ENCODE measurements at places on chromosomes 7 and 10.

DNA sequence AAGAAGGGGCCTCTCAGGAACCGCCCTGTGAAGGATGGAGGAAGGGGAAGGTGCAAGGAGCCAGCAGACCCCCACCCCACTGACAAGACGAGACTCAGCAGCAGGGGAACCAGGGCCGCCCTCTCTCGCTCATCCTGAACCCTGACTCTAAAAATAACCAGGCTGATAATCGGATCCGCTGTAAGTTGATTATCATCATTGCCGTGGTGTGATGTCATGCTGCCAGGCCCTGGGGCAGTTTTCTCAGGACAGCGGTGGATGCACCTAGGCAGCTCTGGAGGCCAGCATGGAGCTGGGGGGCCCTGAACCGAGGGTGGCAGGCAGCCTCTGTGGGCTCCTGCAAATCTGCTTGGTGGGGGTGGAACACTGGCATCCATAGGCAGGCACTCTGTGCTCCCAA, 7.9 kb downstream of the RET start:
- DNase-seq = no peak

GRCh38 chr10:128360783-128361182, 234.6 kb upstream of the MKI67 start:
- no peak for DNase-seq

DNA sequence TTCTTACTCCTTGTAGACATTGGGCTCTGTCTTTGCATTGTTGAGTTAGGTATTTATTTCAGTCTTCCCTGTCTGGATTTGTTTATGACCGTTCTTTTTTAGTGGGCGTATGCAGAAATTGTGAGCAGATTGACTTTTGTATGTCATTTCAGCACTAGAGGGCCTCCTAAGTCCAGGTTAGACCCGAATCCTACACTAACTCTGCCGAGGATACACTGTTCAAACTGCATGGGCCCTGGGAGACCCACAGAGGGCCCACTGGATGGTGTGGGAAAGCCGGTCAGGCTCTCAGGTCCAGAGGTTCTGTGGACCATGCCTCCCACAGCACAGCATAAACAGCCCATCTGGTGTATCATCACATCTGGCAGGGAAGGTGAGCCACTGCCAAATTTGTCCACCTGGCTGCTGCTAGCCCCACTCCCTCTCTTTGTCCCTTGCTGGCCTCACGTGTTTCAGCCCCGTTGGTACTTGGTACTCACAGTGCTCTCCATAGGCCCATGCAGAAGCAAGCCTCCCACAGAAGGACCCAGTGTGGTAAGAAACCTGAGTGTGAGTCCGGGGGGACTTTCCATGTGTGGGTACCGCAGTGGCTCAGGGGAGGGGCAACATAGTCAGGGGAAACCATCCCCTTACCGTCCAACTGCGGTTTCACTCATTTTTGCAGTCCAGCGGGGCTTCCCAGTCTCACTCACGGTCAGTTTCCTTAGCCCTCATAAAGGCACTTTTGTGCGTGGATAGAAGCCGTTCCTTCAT, 112.8 kb downstream of the APBB1IP start:
- peak; percentile 47 for DNase-seq

DNA sequence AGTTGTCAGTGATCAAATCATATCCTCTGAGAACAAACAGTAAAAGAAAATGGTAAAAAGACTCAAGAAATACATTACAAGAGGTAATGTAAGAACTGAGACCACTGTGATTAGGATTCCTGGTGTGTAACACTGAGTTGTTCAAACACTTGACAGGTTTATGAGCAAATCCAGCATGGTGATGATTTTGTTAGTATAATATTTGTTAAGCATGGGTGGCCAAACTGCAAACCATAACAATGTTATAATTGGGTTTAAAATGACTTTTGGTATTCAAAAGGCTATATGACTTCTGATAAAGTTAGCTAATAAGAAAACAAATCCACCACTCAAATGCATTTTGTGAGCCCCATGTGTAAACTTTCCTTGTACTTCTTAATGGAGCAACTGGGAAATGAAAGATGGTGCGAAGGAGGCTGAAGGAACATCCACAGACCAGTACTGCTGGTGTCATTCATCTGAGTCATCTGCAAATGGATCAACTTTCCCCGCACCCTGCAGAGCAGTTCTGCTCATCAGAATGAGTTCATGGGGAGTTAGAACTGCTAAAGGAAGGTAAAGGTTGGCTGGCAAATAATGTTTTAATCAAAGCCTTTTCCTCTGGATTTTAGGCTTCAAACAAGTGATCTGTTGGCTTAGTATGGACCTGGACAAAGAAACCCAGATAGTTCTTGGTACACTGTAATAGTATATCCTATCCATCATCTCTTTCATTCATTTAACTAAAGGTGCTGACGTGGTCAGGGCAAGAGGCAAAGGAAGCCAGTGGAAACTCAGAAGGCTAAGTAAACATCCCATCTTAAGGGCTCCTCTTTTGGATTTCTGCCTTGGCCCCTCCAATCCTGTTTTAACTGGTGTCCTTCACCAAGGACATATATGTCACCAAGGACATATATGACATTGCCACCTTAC, 45.0 kb downstream of the AFAP1L2 start:
- no peak for DNase-seq

GRCh38 chr10:111873041-111873440, 310.5 kb downstream of the GPAM start:
- DNase-seq = no peak

DNA sequence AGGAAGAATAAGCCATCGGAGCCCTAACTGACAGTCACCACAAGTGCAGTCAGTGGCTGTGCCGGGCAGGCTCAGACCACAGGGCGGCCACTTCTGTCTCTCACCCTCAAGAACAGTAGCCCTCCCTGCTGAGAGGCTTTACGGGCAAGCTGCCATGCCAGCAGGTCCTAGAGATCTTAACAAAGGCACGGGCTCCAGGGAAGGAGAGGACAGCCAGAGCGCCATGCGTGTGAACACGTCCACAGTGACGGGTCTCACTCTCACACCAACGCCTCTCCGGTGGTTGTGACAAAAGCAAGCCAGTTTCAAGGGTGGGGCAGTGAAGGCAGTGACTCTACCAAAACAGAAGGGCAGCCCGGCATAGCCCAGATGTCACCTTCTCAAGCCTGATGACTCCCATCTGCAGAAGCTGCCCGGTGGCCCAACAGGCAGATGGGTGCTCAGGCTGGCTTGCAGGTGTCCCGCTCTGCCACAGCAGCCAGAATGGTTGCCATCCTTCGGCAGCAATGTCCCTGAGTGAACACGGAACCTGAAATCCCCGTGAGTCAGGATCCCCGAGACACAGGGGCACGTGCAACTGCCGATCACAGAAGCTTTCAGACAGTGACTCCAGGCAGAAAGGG, 102.0 kb downstream of the FAM53B start:
- no peak for DNase-seq

DNA sequence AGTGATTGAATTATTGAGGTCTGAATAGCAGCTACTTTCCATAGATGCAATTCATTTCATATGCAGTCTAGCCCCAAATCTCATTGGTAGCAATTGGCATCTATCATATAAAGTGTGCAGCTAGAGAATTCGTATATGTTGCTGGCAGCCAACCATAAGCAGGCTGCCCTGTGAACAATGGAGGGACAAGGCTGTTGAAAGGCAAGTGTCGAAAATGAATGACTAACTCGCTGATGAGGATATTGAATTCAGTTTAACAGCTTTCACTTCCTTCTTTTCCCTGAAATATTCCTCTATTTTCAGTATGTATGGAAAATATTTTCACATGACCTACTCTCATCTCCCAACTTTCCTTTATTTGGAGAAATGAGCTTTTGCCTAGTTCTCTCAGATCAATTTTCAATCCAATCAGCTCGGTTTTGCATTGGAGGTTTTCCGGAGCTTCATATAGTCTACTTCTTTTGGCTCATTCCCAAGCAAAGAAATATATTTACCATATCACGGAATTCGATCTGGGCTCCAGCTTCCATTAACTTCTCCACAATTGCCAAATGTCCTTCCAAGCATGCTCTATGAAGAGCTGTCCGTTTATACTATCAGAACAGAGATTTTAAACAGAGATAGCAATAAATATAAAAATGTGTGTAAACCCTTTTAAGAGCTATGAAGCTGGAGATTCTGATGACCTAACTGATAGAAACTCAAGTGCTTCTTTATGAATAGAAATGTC, 3.5 kb downstream of the ANKRD1 start:
- no peak for DNase-seq

GRCh38 chr10:10642751-10643150, 374.9 kb upstream of the CELF2 start:
- no peak for DNase-seq

DNA sequence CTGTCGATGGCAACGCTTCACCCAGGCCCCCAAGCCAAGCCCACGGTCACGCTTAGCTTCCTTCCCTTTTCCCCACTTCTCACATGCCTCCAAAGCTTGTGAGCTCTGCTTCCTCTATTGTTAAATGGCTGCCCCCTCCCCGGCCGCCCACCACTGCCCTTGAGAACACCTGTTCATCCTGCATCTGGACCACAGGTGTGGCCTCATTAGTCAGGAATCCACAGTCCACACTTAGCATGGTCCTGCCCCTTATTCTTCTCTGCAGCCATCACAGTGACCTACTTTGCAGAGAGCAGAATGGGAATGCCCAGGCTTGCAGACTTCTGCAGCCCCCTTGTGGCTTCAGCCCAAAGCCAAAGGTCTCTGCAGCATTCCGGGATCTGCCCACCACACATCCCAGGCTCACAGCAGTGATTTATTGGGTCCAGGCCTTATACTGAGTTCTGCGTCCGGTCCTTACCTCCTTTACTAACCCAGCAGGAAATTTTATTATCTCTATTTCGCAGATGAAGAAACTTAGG, 66.9 kb downstream of the PTPRE start:
- DNase-seq = no peak

- no peak for DNase-seq
These were observed 41.3 kb downstream of the AVL9 start for GRCh38 chr7:32536585-32536984.

GRCh38 chr10:7258948-7259523, 151.8 kb downstream of the SFMBT2 start:
- DNase-seq = no peak

DNA sequence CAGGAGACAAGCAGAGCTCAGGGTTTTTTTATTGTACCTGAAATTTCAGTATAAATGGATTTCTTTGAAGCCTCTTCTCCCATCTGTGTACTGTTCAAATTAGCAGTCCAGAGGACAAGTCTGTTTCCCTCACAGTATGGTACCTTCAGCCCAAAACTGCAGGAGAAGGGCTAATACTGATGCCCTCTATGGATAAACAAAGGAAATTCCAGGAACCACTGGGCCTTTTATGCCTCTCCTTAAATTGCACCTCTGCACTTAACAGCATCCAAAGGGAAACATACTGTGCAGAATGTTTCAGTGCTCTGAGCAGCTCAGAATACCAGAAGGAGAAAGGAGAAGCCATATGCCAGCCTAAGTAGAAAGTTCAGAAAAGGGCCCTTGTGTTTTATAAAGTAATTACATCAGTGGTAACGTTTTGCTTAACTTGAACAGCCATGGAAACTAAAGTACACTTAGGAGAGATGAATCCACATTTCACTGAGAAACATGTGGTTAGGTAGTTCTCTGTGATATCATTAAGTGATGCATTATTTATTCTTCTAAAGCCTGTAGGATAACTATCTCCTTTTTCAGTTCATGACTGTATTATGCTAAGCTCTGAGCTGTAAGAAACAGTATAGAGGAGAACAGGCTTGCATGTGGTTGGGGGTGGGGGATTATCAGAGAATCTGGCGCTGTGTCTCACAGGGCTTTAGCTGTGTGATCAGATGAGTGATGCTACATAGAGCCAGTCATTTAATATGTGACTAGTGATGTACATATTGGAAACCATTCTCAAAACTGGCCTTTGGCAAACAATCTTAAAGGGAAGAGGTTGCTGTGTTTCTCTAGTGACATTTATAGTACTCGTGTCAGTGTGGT, 111.3 kb downstream of the POU6F2 start:
- DNase-seq = no peak

DNA sequence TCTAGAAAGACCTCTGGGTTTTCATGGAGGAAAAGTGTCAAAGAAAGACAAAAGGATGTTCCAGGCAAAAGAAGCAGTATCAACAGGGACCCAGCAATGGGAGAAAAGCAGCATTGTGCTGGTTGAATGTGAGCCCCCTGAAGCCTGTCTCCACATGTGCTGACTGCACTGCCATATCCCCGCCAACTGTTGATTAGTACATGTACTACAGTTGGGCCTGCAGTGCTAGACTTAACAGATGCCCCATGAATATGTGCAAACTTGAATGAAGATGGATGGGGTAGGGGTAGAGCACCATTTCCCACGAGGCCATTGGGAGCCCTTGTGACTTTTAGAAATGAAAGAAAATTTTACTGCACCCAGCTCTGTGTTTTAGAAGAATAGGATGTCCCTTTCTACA, 15.6 kb upstream of the WDR11 start:
- DNase-seq = no peak

DNA sequence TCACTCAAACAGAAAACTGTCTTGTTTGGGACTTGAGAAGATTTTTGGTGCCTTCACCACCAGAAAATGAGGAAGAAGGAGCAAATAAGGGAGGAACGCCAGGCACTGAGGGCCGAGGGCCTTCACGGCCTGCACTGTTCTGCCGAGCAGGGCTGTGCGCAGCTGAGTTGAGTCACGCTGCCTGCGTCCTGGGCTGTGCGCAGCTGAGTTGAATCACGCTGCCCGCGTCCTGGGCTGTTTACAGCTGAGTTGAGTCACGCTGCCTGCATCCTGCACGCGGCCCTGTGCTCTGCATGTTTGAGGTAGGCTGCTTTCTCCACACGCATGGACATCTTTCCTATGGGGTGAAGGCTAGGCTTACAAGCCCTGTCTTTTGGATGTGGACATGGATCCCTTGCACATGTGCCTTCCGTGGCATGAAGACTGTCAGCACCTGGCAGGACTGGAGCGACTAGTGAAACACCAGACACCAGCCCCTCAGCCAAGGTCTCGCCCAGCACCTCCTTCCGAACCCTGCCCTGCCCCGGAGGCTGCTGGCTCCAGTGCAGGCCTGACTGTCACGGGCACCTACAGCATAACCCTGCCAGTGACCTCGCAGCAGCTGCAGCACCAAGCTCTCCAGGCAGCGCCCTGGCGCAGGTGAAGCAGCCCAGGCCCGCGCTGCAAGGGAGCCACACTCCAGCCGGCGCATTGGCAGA, 96.7 kb downstream of the HTR5A start:
- no peak for DNase-seq

DNA sequence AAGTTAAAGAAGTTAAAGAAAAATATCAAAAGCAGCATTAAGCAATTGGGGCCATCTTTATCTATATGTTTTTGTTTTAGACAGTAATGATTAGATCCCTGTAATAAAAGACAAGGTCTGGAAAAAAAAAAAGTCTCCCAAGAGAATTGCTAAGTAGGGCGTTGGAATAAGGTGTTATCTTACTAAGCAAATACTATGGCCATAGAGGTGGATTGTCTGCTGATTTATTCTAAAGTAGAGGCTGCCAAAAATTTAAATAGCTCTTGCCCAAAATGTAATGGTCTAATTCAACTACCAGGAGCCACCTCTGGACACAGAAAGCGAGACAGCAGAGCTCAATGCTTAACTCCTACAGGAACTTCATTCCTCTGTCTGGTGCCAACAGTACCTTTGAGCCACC, 71.6 kb downstream of the HERPUD2 start:
- no peak for DNase-seq

DNA sequence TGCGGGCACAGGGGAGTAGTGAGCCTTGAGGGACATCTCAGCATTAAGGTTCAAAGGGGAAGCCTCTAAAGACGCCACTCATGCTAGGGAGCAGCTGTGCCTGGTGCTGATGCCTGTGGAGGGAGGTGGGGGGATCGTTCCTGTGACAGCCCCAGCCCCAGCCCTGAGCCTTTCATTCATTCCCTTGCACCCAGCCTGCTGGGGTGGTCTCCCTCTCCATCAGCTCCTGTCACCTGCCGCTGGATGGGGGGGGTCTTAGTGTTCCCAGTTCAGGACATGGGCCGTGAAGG, 11.6 kb downstream of the ZNF316 start:
- no peak for DNase-seq
